Stimulated activated naive B cell treated with anti-CD40 and anti-IgM and Interleukin-4, amounts not matched to agents 10 μg/mL and 1 μg/mL and 100 μg/mL, for 72 hours (primary cell): ENCODE measurements at places on chromosomes 5 and 9.
A peak's percentile ranks its signal among the peaks of the same experiment; 100 is the strongest.

DNA sequence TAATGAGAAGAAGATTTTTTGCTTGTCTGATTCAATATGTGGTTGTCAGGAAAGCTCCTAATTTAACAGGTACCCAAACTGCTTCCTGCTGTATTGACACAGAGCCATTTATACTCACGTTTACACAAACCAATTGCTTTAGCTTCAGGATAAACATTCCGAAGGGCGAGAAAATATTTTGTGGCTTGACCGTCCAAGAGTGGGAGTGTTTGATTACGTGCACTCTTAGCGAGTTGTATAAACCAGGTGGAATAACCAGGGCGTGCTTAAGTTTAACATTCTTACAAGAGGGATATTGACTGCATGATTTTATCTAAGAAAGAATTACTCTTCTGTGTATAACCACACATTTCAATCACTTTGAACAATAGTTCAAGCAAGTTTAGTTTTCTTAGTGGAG lies 278.7 kb upstream of the TYRP1 start:
- DNase-seq, result no peak

DNA sequence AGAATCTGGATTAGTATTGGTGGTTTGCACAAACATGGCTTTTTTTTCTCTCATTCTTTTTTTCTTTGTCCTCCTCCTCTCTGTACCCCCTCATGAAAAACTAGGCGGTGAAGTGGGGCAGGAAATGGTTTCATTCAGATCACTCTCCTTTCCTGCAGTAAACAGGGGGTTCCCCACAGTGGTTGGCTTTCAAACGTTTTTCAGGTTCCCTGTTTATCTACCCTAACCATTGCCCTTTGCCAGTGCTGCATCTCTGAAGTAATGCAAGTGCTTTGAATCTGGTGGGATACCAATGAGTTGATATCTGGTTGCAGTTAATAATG lies 29.8 kb downstream of the NR4A3 start:
- no peak for DNase-seq

GRCh38 chr5:151408591-151409230 lies 38.7 kb upstream of the SLC36A1 start:
- no peak for DNase-seq

- no peak for DNase-seq
These were observed 32.7 kb downstream of the DMGDH start for GRCh38 chr5:79036769-79037168.

- no peak for DNase-seq
These were observed 214.2 kb downstream of the FANCC start for GRCh38 chr9:95103281-95103771.

DNA sequence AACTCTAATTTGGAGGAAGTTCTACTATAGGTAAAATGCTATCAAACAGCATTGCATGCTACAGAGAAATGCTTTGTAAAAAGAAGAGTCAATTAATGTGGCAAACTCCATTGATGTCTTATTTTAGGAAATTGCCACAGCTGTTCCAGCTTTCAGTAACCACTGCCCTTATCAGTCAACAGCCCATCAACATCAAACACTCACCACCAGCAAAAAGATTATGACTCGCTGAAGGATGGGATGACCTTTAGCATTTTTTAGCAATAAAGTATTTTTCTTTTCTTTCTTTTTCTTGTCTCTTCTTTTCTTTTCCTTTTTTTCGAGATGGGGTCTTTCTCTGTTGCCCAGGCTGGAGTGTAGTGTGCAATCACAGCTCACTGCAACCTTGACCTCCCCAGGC lies 26.0 kb downstream of the CRHBP start:
- DNase-seq, result no peak

DNA sequence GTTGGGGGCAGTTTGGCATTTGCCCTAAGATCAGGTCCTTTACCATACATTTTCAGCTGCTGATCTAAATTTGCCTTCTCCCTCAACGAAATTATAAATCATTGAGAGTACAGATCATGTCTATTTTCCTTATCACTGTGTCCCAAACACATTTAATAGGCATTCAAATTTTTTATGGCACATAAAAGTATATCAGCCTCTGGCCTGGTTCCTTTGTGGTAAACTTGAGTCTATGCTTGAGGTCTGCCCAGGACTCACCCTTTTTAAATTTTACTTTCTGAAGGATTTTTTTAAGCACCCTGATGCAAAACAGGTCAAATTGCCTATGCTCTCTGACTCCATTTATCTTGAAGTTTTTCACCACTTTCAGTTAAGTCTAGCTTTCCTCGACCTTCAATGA lies 163.6 kb upstream of the GRIN3A start:
- no peak for DNase-seq

DNA sequence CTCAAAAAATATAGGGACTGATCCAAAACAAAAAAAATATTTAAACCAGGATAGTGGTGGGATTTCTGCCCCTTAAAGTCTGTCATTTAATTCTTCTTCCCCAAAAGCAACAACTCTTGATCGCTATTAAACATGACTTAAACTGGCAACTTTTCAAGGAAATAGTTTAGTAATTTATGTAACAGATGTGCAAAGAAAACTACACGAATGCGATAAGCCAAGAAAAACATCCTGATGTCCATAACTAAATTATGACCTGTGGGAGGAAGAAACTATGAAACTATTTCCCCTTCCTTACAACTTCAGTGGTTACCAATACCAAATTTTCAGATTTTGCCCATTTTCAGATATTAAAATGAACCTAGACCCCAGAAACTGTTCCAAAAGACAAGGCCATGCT lies 31.5 kb downstream of the CLINT1 start:
- no peak for DNase-seq

- no peak for DNase-seq
These were observed 238.3 kb upstream of the MVB12B start for GRCh38 chr9:126088336-126088735.

- DNase-seq, result no peak
These were observed 32.4 kb downstream of the LHX3 start for GRCh38 chr9:136172412-136173079.

DNA sequence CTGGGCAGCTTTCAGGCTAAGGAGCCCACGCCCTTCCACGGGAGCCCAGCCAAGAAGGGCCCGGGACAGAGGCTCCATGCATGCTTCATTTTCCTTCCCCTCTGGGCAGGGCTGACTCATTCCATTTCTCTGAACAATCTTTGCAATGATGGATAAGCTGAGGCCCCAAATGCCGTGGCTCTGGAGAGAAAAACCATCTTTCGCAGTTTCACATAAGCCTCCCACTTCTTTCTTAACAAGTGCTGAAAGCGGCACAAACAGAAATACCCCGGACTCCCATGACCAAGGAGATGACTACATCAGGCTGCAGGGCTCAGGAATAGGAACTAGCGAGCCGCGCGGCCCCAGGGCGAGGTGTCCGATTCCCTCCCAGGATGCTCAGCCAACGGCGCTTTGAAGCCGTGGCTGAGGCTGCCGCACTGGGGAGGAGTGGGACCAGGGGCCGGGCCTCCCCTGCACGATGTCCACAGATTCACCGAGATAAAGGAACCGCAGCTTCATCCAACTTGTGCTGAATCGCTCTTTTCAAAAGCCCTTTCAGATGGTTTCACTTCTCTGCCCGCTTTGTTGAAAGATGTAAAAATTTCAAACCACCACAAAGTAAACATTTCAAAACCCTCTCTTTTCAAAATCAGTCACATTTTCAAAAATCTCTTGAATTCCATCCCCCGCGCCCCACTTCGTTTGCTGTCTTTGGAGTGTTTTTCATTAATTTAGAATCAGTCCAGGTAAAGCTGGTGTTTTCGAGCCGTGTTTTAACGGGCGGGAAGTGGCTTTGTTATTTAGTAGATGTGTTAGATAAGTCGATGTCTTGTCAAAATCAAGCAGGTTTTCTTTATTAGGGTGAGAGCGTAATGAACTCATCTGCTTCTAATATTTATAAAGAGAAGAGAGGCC lies 96.5 kb upstream of the LMX1B start:
- peak; percentile 58 for DNase-seq

- DNase-seq, result no peak
These were observed 465.9 kb downstream of the DMAC1 start for GRCh38 chr9:7333719-7334118.
